OCI-LY7 (cell line): ENCODE measurements at places on chromosomes 2 and 18. TPM values are rescaled to one million over a fixed set of nuclear protein-coding genes. Genes with fewer than 3 reads are reported as not detected.

Gene KLHL14
- total RNA-seq, result 0.33 and 0.57 TPM in 2 replicates

Gene CD207
- not detected in 2 replicates for total RNA-seq

GRCh38 chr2:11938196-11938595 lies 191.8 kb downstream of the LPIN1 start:
- DNase-seq, result no peak

DNA sequence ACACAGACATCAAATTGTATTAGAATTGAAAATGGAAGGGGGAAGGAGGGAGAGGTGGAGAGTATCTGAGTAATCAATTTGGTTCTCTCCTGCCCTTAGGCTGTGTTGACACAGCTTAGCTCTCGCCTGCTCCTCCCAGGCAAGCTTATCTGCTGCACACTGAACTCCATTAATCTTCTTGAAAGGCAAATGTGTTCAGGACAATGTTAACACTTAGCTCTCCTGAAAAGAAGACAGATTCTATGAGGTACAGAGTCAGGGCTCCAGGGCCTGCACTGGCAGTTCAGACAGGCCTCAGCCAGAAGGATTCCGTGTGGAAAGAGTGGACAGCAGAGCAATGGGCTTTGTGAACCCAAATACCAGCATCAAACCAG lies 430.0 kb upstream of the TNP1 start:
- DNase-seq, result no peak

DNA sequence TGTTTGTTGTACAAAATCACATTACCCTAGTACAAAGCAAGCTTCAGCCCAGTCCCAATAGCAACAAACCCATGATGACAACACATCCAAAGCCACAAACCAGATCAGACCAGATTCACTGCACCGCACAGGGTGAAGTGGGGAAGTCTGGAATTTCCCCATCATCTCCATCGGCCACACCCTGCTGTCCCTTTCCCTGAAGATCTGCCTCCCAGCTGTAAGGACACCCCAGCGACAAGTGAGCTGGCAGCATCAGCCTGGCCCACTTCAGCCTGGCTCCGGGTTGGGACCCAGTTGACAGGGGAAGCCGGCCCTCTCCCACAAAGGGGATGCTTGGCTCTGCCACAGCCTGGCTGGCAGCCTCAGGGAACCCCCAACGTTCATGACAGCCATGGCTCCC lies 207.6 kb downstream of the MGAT5 start:
- no peak for DNase-seq

DNA sequence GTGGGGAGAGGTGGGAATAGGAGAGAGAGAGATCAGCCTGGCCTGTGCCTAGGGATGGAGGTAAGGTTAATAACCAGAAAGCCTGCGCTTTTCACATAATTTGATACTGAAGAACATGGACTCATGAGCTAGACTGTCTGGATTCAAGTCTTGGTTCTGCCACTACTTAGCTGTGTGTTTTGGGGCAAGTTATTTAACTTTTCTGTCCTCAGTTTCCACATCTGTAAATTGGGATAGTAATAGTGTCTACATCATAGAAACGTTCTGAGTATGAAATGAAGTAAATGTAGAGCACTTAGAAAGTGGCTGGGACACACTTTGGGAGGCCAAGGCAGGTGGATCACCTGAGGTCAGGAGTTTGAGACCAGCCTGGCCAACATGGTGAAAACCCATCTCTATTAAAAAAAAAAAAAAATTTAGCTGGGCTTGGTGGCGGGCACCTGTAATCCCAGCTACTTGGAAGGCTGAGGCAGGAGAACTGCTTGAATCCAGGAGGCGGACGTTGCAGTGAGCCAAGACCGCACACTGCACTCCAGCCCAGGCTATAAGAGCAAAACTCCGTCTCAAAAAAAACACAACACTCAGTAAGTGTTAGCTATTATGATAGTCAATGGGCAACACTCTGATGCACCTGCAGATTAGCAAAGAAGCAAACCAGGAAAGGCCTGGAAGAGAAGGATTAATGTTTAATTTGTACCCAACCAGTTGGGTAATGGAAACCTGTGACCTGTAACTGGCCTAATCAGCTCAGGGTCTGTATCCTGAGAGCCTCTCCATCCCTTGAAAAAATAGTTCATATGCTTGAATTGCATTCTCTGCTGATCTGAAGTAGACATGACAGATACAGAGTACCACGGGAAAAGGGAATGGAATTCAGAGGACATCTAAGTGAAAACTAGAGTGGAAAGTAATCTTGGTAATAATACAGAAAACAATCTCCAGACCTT lies 6.8 kb downstream of the GALM start:
- DNase-seq, result no peak

GRCh38 chr2:175883586-175884194 lies 118.4 kb downstream of the LNPK start:
- no peak for DNase-seq
